Natural killer cell treated with Interleukin-12 subunit alpha and Interleukin-12 subunit beta and Interleukin-15 and Interleukin-18, amount 100 ng/mL, for 72 hours (primary cell): ENCODE measurements at places on chromosomes 11 and 22. TPM values are rescaled to one million over a fixed set of nuclear protein-coding genes. Genes with fewer than 3 reads are reported as not detected.

DNA sequence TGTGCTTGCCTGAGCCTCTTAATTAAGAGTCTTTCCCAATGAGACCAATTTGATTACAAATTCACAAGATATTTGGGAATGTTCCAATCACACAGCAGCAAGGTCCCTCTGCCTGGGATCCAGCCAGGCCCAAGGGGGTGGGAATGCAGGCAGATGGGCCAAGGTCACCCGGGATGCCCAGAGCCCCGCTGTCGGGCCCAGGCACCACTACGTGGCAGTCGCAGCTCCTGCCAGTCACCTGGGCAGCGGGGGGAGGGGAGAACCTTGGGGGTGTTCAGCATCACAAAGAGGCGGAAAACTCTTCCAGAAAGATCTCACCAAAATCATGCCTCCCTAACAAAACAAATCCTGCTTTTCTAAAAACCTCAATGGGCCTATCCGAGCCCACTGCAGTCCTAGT, 30.9 kb downstream of the PPM1F start:
- H3K4me3 ChIP-seq, result no peak overlapping the region
- no peak for DNase-seq
- no peaks in the 10 kb centered on the region for H3K27me3 ChIP-seq
- H3K4me1 ChIP-seq, result no peaks in the 10 kb centered on the region

DNA sequence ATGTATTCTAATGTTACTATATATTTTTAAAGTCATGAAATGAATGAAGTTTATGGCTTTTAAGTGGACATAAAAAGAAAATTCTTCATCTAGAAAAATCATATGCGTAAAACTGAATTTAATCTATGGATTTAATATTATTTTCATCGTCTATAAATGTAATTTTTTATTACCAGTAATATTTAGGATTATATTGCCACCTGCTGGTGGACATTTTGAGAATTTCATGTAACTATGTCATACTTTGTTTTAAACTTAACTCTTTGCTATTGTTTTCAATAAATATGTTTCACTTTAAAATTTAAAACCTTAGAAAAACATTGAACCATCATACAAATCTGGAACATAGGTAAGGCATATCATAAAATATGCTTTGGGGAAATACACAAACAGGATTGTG, 66.5 kb upstream of the CEP126 start:
- peaks cover 7% of the 10 kb centered on the region for H3K27me3 ChIP-seq
- no peak overlapping the region for H3K27ac ChIP-seq
- H3K36me3 ChIP-seq, result no peaks in the 10 kb centered on the region
- H3K4me3 ChIP-seq, result no peak overlapping the region
- no peak for DNase-seq

The CDHR5 gene
- not detected for total RNA-seq

DNA sequence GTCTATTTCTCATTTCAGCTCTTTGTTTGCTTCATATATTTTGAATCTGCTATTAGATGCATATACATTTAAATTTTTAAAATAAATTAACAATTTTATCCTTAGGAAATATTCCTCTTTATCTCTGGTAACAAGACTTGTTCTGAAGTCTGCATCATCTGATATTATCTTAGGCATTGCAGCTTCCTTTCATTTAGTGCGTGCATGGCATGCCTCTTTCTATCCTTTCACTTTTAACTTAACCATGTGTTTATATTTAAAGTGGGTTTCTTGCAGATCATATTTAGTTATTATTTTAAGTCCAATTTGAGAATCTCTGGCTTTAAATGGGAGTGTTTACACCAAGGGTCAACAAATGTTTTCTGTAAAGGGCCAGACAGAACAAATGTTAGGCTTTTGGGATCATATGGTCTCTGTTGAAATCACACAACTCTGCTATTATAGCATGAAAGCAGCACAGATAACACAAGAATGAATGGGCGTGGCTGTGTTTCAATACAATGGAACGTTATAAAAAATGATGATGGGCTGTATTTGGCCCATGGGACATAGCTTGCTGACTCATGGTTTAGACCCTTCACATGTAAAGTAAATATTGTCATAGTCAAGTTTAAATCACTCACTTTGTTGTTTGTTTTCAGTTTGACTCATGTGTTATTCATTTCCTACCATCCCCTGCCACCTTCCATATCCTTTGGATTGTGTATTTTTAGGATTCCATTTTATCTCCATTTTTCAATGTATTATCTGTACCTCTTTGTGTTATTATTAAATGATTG, 83.9 kb upstream of the SNX19 start:
- peaks cover 6% of the 10 kb centered on the region for H3K27me3 ChIP-seq
- no peak overlapping the region for H3K4me3 ChIP-seq
- H3K36me3 ChIP-seq, result no peaks in the 10 kb centered on the region

The CCDC15 gene
- total RNA-seq, result 6.8 TPM
